ENCODE measurements at places on chromosomes 3 and 15. TPM values are rescaled to one million over a fixed set of nuclear protein-coding genes. Genes with fewer than 3 reads are reported as not detected.

Gene RETNLB
- total RNA-seq: not detected

Gene PLAAT1
- total RNA-seq: 0.16 TPM

Gene FETUB
- total RNA-seq: 0.08 TPM

Gene GPR156
- 0.39 TPM for total RNA-seq

Gene TMEM266
- total RNA-seq: 0.23 TPM

Gene CCNDBP1
- total RNA-seq: 24.7 TPM

Gene IP6K2
- 54.6 TPM for total RNA-seq

Data from A549 treated with AZD2906 at 1 μM for 4 hours (cell line).